ENCODE measurements at places on chromosomes 3 and 15.
A peak's percentile ranks its signal among the peaks of the same experiment; 100 is the strongest.

DNA sequence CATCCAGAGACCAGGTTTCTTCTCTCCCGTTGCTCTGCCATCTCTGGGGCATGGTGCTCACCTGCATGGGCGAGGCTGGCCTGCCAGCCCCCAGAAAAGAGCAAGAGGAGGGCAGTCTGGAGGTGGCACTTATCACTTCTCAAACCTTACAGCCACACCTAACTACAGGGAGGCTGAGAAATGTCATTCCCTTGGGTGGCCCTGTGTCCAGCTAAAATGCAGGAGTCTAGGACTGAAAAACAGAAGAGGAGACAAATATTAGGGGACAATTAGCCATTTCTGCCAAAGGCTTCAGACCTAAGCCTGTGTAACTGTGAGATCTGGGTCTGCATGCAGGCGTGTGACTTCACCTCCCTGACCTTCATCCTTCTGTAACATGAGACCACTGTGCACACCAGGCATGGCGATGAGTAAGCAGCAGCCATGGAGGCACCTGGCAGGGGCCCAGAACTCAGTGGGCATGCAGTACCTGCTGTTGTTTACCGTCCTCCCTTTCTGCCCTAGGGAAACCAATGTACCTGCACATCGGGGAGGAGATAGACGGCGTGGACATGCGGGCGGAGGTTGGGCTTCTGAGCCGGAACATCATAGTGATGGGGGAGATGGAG lies 83.4 kb downstream of the MESD start:
- DNase-seq = no peak

GRCh38 chr3:35291471-35292236 lies 347.7 kb upstream of the ARPP21 start:
- no peak for DNase-seq

DNA sequence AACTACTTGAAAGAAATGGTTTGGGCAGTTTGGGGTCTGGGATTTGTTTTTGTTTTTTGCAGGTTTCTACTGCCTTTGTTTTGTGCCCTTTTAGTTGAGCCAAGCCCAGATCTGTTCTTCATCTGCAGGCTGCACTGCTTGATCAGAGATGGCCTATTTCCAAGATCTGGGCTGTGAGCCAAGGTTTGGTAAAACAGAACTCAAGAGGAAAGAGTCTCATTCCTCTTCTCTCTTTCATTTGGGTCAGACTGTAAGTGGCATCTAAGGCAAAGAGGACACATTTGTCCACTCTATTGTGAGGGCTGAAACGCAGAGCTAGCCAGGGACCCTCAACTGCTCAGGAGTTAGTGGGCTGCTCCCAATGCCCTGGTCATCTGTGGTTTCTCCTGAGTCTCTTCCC lies 104.4 kb upstream of the UBE3A start:
- DNase-seq = peak; percentile 81

- peak; percentile 38 for DNase-seq
These were observed 25.5 kb downstream of the CHRD start for GRCh38 chr3:184405075-184406030.

- no peak for DNase-seq
These were observed 1250.0 kb upstream of the GBE1 start for GRCh38 chr3:83011481-83011880.

DNA sequence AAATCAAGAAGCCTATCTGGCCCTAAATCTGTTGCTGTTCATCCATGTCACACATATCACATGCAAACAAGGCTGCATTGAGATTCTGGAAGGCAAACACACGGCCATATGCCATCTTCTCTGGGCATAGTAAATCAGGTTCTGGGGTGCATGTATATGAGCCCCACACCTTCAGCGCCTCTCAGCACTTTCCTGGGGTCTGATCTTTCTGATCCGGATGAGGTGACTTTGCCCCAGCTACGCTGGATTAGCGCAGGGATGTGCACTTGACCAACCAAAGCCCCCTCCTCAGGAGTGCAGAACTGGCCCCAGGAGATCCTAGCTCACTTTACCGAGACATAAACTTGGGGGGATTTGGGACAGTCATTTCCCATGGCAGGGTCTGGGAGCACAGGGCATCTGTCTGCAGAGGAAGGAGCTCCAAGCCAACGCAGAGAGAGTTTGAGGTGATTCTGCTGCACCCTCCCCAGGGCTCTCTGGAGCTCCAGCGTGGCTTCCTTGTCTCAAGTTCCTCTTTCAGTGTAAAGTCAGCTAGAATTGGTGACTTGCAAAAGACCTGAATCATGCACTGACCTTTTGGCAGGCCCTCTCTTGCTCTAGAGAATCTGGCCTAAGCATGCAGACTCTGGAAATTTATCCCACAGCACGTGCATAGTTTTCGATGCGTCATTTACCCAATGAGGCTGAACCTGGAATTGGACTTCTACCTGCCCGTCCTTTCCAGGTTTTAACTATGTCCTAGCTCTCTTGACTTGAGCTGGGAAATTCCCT lies 63.5 kb upstream of the KLF13 start:
- no peak for DNase-seq

GRCh38 chr3:9293076-9293475 lies 43.6 kb upstream of the SRGAP3 start:
- no peak for DNase-seq

DNA sequence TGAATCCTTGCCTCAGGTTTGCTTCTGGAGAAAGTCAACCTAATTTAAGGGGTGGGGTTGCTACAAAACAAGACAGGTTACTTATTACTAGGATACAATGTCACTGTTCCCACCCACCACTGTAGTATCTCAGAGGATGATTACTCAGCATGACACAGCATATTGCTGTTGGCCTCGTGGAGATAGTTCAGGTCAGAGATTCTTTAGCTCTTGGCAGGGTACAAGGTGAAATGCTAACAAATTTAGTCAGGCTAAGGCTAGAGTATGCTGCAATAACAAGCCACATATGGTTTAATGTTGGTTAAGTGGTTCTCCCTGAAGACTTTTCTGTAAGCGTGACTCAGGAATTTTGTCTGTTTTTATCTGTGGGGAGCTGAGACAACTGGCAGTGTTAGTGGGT lies 161.8 kb downstream of the EDEM1 start:
- no peak for DNase-seq

DNA sequence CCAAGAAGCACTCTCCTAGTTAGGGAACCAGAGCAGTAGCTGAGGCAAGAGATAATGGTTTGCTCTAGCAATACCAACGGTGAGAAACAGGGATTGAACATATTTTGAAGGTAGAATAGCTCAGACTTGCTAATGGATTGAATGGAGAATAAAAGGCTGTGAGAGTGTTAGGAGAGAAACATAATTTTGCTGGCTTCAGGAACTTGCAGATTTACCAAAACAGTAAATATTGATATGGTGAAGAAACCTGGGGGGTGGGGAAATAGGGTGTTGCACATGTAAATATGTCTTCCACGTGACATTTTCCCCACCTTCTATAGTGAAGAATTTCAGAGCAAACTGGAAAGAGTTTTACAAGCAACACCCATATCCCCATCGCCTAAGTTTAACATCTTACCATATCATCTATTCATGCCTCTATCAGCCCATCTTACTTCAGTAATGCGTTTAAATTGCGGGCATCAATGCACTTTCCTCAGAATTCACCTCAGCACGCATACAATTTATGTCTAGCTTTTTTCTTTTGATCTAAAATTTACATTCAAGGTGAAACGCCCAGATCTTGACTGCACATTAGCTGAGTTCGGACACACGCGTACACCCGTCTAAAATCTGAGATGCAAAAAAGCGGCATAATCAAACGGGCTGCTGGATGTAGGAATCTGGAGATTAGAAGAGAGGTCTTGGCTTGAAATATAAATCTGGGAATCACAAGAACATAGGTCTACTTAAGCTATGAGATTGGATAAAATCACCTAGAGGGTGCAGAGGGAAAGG lies 891 bp upstream of the NR1D2 start:
- DNase-seq = no peak

DNA sequence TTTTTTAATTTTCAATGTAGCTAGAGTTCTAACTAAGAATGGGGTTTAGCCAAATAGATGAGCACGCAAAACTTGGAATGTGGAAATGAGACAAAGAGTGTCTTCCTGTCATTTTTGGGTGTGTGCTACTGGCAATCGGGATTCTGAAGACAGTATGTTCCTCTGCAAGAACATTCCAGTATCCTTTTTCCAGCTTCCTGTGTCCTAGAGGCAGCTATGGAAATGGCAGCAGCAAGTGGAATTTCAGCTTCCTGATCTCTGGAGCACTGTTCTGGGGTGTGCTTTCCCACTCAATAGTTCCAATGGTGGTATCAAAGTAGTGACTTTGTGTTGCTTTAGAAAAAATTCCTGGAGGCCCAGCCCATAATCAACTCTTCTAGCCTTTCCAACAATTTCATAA lies 642.9 kb upstream of the KCNMB2 start:
- DNase-seq = no peak

DNA sequence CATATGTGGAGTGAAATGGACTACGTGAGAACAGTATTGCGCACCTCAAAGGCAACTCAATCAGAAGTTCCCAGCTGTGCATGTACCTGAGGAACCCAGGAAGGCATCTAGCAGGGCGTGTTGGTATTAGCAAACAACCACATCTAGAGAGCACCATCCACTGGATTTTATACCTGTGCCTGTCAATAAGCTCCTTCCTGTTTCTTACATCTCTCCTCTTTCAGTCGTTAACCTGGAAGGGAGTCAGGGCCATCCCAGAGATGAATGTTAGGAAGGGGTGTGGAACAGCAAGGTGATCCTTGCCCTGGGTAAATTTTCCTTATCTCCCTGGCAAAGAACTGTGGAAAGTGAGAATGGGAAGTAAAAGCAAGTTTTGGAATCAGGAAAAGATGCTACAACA lies 29.6 kb upstream of the CHMP2B start:
- no peak for DNase-seq

GRCh38 chr3:181855825-181856224 lies 144.1 kb downstream of the SOX2 start:
- DNase-seq = no peak

DNA sequence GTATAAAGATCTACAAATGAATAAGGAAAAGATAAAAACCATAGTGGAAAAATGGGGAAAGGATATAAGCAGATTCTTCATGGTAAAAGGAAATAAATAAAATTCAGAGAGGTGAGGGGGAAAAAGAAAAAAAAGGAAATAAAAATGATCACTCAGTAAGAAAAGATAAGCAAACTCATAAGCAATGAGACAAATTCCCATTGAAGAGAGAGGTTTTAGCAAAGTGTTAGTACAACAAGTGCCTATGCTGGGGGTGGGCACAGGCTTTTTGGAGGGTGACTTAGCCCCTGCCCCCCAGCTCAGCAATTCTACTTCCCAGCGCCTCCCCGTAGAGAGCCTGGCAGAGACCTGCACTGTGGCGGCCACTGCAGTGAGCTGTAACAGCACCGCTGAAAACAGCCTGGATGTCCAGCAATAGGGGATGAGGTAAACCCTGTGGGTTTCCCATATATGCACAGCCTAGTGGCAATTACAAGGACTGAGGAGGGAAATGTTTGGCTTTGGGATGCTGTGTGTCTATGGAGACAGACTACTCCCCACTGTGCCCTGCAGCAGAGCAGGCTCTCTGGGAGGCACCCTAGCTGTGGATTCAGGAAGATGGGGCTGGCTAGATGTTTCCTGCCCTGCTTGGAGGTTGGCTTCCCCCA lies 23.7 kb upstream of the SFMBT1 start:
- DNase-seq = no peak

- DNase-seq = no peak
These were observed 27.1 kb downstream of the CHST2 start for GRCh38 chr3:143146486-143147274.

- DNase-seq = no peak
These were observed 8.7 kb upstream of the MESP2 start for GRCh38 chr15:89767411-89767915.

DNA sequence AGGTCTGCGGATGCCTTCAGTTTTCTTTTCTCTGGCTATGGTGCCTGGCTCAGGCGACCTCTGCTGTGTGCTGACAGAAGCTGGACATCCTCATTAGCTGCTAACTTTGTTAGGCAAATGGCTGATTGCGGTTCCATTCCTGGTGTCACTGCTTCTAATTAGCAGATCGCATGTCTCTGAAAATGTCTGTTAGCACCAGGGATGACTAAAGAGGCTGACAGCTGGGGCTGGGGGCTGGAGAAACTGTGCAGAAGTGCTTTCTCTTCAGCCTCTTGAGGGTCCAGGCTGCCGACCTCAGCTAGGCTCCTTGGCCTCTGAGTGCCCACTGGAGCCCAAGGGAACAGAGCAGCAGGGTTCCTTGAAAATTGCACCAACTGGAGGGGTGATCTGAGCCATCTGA lies 39.3 kb downstream of the CHCHD6 start:
- DNase-seq = no peak

DNA sequence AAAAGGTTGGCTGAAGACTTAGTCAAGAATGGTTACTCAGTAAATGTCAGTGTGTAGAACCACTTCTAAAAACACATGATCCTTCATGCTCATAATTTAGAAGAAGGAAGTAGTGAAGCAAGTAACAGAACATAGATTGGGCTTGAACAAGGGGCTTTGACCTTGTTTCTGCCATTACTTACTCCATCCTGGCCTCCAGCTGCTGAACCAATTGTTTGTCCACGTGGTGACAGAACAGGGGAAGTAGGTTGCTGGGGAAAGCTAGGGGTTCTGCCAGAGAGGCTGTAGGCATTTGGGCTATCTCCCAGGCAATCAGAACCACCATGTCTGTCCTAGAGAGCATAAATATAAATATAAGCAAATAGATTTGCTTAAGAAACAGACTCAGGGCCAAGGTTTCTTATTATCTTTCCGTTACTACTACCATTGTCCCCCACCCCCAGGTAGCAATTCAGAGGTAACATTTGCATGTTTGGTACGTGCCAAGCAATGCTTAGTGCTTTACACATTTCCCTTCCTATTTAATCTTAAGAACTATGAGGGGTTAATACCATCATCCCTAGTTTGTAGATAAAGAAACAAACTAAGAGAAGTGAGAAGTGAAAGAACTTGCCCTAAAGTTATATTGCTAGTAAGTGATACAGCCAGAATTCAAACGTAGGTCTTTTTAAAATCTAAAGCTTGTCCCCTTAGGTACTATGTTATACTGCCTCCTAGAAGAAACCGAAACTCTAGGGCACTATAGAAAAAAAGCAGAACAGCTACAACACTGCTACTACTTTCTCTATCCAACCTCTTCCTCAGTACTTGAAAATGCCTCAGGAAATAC lies 3.0 kb upstream of the SPG11 start:
- no peak for DNase-seq

DNA sequence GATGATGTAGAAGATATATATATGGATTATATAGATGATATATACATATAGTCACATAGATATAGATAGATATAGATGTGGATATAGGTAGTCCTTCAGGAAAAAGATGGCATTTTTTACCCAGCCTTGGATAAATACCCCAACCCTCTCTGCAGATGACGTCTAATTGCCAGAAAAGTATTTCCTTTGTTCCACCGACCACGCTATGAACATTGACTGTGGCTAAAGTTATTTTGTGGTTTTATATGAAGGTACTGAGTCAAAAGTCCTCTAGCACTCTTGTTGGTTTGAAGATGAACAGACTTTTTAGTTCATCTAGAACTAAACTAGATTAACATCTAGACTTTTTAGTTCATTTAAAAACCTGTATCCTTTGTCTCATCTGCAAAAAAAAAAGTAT lies 207.7 kb downstream of the PLOD2 start:
- DNase-seq = no peak

DNA sequence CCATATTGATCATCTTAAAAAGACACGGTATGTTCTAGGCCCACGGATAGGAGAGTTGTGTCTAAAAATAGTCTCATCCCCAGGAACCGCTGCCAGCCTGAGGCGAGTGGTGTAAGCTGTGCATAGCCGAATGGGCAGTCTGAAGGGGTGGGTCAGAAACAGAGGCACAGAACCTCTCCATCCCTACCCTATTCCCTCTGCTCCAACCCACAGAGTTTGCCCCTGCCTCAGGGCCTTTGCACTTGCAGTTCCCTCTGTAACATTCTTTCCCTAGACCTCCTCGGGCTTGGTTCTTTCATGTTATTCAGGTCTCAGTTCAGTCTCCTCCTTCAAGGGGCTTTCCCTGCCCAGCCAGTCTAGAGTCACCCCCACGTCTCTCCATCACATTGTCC lies 4.8 kb downstream of the SCN5A start:
- no peak for DNase-seq
